ENCODE measurements at places on chromosomes 6 and 20. TPM values are rescaled to one million over a fixed set of nuclear protein-coding genes. Genes with fewer than 3 reads are reported as not detected.

HEBP2 gene
- 52.1 TPM for polyA plus RNA-seq

CENPQ gene
- polyA plus RNA-seq = 4.2 TPM

FOXA2 gene
- not detected for polyA plus RNA-seq

GRCh38 chr20:13101276-13101675 is 92.5 kb downstream of the SPTLC3 start:
- no peak for DNase-seq

DNA sequence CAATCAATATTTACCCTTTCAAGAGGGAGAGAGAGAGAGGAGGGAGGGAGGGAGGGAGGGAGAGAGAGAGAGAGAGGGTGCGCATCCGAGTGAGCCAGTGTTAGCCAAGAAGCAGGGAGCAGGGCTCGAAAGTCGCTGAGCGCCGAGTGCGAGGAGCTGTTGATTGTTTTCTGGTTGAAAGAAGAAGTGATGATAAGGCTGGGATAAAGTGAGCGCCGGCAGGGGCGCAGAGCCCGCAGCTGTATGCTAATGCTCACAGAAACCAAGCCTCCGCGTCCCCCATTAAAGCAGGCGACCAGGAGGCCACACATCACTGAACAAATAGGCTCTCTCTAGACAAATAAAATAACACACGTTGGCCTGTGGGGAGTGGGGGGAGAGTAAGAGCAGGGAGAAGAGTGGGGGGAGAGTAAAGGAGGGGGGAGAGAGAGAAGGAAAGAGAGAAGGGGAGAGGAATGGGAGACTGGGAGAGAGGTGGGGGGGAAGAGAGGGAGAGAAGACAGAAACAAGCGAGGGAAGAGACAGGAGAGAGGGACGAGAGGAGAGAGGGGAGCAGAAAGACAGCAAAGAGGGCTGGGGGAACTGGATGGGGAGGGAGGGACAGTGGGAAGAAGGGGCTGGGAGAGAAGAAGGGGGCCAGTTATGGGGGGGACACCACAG is 5.0 kb upstream of the INSM1 start:
- no peak for DNase-seq

- no peak for DNase-seq
Observed at GRCh38 chr20:44776980-44777379, 31.3 kb downstream of the KCNK15 start.

- DNase-seq = no peak
Observed at GRCh38 chr6:34973547-34974248, 84.6 kb downstream of the ANKS1A start.
